ENCODE measurements at places on chromosomes 11 and 22.

DNA sequence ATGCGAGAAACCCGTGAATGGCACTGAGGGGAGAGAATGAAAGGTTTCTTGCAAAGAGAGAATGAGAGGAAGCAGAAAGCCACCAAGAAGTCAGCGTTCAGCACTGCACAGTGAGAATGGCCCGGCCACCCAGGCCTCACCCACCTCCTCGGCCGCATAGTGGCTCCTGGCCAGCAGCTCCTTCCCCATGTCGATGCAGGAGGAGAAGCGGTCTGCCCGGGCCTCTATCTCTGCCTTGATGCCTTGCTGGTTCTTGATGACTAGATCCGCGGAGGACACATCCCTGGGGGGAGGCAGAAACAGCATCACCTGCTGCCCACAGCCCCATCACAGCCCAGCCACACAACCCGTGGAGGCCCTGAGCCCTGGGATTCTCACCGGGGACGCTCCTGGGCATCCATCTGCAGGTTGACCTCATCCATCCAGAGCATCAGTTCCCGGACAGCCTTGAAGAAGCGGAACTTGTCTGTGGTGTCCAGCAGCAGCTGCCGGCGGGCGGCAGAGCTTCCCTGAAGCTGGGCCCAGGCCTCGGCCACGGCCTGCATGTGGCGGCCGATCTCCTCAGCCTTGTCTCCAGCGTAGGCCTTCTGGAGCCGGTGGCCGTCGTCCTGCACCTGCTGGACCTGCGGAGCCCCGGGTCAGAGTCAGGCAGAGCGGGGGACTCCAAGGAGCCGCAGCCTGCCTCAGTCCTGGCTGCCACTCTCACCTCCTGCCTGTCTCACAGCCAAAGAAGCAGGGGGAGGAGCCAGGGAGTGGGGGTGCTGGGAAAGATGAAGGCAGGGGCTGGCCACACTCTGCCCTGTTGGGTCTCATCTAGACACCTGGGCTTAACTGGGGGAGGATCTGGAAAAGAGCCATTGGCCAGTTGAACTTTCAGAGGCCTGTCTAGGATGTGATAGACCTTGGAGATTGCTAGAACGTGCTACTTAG, 12.2 kb upstream of the RBM4B start:
- DNase-seq = no peak

DNA sequence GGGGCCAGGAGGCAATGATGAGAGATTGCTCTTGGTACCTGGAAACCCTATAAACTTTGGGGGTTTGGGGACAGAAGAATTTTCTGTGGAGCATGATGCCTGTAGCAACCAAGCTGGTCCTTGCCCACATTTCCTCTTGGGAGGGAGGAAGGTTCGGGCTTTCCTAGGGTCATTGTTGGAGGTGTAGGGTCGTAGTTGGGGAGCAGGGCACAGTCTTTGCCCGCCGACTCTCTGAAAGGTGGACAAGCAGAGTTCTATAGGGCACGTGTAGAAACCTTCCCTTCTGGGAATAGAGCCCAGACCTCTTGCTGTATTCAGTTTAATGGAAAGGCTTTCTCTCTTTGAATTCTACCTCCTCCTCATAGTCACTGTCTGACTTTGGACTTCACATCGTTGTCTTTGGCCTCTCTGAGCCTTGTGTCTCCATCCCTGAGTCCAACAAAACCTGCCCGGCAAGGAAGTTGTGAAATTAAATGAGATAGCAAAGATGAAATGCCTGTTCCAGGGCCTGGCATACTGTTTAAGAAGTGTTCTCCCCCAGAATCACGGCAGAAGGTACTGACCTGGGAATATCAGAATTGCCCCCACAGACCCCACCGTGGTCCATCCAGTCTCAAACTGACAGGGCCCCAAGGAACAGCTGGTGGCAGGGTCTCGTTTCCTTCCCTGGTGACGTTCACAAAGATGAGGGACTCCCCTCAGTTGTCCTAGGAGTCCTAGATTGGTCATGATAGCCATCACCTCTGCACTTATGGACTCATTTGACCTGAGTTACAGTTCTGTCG, 1.6 kb downstream of the PRDM11 start:
- DNase-seq = no peak

GRCh38 chr11:117044287-117045035, 53.8 kb downstream of the SIK3 start:
- no peak for DNase-seq

- DNase-seq = no peak
Measured at GRCh38 chr11:61189933-61190332, 13.4 kb upstream of the PGA3 start.

GRCh38 chr22:50178871-50179869, 6.5 kb upstream of the TRABD start:
- no peak for DNase-seq

DNA sequence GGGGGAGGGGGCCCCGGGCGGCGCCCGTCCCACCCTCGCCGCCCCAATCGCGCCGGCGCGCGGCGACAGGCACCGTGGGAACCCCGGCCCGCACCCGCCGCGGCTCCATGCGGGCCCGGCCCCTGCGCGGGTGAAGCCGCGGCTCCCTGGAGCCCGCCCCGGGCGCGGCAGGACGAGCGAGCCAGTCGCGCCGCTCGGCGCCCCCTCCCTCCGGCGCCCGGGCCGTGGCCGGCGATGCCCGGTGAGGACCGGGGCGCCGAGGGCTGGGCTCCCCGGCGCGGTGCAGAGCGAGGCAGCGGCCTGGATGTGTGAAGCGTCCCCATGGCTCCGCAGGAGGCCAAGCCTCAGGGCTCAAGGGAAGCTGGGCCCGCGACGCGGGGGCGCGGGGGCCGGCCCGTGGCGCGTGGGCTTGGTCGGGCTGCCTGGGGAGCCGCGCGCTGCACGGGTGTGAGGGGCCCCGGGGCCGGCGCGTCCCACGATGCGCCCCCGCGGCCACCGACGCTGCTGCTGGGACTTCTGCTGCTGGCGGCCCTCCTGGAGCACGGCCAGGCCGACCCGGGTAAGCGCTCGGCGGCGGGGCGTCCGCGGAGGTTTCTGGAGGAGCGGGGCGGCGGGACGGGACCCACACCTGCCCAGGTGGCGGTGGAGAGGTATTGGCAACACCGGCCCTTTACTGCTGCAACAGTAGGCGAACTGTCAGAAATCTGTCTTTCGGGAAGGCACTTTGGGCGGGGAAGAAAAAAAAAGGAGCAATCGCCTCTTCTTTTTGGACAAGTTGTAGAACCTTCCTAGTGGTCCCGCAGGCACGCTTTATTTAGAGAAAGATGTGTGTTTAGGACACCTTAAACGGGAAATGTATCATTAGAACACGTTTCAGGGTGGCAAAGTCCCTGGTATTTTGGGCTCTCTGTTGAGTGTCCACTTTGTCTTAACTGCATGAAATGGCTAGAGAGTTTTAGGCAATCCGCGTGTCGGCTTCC, 119.4 kb downstream of the HIPK3 start:
- DNase-seq = no peak

- no peak for DNase-seq
Measured at GRCh38 chr11:28123151-28123581, 15.0 kb downstream of the METTL15 start.

DNA sequence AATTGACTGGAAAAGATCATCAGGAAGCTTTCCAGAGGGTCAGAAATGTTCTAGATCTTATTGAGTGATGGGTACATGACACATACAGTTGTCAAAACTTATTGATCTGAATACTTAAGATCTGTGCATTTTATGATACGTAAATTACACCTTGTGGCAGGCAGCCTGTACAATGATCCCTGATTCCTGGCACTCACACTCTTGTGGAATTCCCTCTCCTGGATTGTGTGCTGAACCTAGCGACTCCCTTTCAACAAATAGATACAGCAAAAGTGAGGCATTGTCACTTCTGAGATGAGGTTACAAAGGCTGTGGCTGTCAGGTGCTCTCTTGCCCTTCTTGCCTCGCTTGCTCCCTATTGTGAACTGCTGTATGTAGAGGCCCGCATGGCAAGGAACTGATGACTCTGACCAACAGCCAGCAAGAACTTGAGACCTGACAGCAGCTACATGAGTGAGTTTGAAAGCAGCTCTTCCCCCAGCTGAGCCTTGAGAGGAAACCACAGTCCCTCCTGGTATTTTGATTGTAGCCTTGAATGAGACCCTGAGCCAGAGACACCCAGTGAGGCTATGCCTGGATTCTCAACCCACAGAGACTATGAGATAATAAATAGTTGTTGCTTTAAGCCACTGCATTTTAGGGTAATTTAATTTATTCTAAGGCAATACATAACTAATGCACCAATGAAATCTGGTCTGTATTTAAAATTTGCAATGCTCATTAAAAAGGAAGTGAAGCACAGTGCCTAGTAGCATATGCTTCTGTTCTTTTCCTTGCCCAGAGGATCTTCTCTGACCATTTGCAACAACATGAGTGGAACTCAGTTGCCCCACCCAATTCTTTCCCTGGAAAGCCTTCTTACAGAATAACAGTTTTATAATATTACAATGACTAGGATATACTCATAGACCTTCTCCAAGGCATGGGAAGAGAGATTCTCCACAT, 60.5 kb upstream of the IZUMO1R start:
- no peak for DNase-seq

GRCh38 chr11:6637871-6638270, 17.7 kb downstream of the DCHS1 start:
- no peak for DNase-seq

GRCh38 chr22:28180804-28181731, 262.0 kb upstream of the PITPNB start:
- no peak for DNase-seq

DNA sequence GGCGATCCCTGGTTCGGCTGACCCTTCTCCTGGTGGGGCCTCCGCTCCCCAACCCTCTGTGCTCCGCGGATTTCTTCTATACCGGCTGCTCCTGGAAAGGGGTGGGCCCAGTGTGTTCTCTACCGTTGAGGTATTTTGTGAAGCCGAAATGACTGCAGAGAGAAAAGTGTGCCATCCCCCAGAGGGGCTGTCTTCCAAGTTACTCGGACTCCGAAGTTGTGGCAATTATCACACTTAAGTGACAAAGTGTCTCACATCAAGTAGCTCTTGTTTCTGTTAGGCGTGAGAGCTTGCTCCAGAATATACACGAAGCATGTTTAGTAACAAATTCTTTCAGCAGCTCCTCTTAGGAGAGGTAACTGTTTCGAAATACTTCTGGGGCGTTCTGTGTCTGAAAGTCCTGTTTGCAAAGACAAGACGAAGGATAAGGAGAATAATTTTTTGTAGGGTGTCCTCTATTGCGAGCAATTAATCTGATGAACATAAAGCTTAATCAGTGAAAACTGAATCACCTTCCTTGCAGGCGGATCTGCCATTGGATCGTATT, 434 bp downstream of the XPNPEP3 start:
- no peak for DNase-seq

GRCh38 chr11:47376525-47377371, 1.6 kb downstream of the SPI1 start:
- DNase-seq = no peak

DNA sequence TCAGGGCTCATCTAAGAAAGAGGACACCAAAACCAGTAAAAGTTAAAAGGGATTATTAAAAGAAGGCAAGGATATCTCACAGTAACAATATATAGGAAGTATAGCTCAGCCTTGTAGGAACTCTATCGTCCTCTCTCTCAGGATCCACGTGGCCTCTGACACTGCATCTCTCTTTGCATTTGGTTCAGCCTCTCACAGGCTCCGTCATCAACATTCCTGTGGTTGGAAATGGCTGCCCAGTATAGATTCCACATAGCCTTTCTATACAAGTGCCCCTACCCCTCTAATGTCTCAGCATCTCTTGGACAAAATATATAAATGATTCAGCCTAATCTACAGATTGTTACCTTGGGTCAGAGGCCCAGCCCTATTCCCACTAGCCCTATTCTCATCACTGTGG, 101.3 kb upstream of the DBX1 start:
- no peak for DNase-seq

DNA sequence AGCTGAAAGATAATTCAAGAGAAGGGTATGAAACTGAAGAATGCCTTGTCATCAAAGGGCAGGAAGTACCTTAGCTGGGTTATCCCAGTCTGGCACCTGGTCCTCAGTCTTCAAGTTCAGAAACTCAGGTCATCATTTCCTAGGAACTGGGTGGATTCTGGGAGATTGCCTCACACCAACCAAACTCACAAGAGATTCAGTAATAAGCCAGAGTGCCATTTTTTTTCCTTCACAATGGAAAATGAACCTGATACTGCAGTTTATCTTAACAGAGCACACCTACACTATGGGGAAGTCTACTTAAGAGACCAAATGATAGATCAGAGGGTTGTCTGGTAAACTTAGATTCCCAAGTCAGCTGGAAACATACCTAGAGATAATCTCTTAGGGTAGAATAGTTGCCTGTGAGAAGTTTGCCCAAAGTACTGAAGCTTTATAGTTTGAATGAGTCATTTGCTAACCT, 3.8 kb upstream of the BUD13 start:
- peak; percentile 44 for DNase-seq

- DNase-seq = no peak
Measured at GRCh38 chr11:47271328-47271727, 1.4 kb downstream of the MADD start.

GRCh38 chr22:42330170-42330569, 59.7 kb upstream of the TCF20 start:
- DNase-seq = no peak

- DNase-seq = no peak
Measured at GRCh38 chr22:32685512-32685911, 116.0 kb upstream of the TIMP3 start.

DNA sequence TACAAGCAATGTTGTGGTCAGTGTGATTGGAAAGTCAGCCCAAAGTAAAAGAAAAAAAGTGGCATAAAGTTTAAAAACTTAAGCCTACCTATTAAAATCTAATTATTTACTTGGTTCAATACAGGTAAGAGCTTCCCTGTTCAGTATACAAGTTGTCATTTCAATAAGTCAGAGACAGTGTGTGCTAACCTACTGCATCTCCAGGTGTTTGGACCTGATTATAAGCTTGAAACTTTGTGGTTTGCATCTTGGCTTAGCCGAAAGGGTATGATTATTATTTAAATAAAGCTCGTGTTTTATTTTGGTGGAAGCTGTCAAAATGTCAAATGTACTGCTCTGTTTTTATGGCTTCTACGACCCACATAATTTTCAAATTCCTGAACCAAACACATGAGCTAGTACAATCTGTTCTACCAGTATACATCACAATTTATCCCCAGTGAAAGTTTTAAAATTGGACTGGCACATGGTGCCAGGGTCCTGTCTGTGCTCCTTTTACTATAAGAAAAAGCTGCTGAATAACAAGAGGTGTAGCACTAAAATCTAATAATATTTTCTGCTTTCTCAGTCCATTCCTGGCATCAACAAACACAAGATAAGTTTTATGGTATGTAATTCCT, 103.9 kb upstream of the ANO3 start:
- no peak for DNase-seq

- DNase-seq = no peak
Measured at GRCh38 chr11:74282421-74282820, 29.0 kb downstream of the P4HA3 start.

GRCh38 chr11:77081381-77081851, 14.6 kb downstream of the CAPN5 start:
- no peak for DNase-seq

Data from stimulated activated CD4-positive, alpha-beta T cell treated with anti-CD3 and anti-CD28 coated beads, Interleukin-1b, Interleukin-23, amount 100 ng/mL, for 48 hours (primary cell).